HFFc6 (cell line): ENCODE measurements at places on chromosomes 5 and 9. TPM values are rescaled to one million over a fixed set of nuclear protein-coding genes. Genes with fewer than 3 reads are reported as not detected.

The CNTLN gene
- total RNA-seq, result 5.0 to 8.8 TPM (median 5.1 TPM) in 3 replicates

The ACOT12 gene
- total RNA-seq, result not detected in 3 replicates

DNA sequence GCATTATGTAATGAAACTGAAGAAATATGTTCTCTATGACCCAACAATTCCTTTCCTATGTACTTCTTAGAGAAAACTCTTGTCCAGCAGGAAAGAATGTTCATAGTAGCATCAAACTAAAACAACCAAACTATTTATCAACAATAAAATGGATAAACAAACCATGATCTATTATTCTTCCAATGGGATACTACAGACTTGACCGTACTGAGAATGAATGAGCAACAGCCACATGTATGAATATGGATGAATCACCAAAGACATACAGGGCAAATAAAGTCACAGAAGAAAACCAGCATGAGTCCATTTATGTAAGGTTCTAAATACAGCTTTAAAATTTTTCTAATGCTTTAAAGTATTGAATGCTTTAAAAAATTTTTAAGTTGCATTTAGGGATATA lies 73.6 kb upstream of the SUSD1 start:
- peak; percentile 21 for DNase-seq

- no peak for DNase-seq
These were observed 4.4 kb downstream of the GDNF start for GRCh38 chr5:37835380-37835973.

GRCh38 chr9:115038178-115038577 lies 79.8 kb downstream of the TNC start:
- DNase-seq, result no peak

DNA sequence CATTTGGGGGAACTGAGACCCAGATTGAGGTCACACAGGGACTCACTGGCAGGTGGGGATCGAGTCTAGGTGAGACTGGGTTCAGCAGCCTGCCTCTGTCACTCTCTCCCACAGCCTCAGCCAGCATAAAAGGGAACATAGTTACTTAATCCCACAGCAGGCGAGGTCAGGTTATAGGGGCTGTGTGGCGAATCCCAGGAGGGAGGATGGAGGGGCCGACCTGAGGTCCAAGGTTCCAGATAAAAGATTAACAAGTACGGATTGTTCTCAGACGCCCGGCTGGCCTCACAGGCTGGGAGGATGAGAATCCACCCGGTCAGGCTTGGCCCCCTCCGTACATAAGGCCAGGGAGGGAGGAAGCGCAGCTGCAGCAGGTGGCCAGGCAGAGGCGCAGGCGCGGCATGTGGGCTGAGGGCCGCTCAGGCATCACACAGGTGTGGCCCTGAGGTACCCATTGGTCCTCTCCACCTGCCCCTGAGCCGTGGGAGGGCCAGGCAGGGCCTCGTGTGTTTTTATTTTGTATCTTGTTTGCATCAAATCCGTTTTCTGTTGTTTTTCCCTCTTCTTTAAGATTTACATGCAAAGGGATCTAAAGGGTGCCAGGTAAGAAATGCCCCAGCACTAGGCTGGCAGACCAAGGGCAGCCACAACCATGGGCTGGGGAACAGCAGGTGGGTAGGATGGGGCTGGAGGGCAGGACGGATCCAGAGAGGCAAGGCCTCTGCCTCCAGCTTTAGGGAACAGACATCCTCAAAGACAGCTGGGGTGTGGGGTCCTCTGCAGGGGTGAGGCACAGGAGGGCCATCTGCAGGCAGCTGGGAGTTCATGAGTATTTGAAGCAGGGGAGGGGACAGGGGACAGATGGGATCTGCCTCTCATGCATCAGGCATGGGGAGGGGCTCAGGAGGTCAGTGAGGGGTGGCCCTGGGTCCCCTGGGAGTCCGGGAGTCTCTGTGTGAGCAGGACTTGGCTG lies 3.6 kb downstream of the SUSD3 start:
- no peak for DNase-seq

DNA sequence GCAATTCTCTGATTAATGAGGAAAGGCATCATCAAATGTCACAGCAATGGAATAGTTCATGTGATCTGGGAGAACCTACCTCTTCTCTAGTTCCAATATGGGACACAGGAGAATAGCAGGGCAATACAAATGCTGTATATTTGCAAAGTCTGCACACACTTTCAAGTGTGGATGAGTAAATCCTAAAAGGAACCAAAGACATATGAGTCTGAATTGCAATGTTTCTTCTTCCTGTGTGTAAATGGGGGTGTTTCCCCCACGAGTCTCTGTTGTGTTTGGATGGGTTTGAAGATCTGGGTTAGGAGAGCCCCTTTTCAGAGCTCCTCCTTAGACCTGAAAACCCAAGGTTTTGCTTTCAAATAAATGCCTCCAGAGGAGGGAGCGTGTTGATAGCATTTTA lies 26.9 kb downstream of the SLC46A2 start:
- DNase-seq, result no peak

- DNase-seq, result no peak
These were observed 169.2 kb downstream of the RAB3C start for GRCh38 chr5:58752104-58752503.

GRCh38 chr5:179376701-179377420 lies 31.6 kb upstream of the ADAMTS2 start:
- DNase-seq, result no peak
